ENCODE measurements at places on chromosomes 6 and 20.

DNA sequence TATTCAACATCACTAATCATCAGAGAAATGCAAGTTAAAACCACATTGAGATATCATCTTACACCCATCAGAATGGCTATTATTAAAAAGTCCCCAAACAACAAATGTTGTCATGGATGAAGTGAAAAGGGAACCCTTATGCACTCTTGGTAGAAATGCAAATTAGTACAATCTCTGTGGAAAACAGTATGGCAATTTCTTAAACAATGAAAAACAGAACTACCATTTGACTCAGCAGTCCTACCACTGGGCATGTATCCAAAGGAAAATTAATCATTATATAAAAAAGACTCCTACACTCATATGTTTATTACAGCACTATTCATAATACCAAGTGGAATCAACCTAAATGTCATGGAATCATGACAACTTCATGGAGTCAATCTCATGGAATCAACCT is 611.3 kb upstream of the GJE1 start:
- no peak for DNase-seq

DNA sequence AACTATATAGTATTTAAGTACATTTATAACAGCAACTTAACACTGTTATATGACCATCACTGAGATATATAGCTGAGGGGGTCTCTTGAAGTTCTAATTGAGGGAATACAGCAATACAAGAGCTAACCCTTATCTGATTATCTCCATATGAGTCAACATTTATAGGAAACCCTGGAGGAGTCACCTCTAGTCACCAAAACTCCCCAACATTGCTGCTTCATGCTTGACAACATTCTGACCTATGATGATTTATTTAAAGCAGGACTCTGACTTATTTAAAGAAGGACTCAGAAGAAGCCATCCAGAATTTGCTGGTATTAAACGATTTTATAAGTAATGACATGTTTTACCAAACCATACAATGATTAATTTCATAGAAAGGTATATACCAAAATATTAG is 182.6 kb upstream of the NOX3 start:
- no peak for DNase-seq

DNA sequence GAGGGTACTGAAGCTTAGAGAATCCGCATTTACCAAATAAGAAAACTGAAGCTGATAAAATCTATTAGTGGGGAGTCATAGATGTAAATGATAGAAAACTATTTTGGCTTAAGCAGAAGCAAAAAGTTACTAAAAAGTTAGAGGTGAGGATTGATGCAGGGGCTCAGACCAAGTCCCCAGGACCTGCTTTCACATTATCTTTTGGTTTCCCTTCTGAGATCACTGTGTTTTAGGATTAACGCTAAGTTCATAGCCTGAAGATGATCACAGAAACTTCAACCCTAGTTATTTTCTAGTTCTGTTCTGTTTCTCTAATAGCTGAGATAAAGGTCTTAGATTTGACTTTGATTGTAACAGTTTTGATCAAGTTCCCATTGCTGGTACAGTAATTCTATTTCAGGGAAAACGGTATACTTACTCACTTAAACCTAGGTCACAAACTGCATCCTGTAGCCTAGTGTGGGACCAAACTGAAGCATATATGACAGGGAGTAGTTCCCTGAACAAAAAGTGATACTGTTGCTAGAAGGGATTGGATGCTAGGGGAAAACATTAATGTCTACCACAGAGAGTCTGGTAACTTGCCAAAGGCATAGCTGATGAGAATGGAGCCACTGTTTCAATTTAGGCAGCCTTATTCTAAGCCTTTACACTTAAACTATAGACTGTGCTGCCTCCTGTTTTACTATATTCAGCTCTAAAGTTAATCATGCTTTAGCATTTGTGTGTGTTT is 13.1 kb downstream of the CYB5R4 start:
- DNase-seq, result no peak

- no peak for DNase-seq
Measured at GRCh38 chr6:125814481-125814880, 23.7 kb downstream of the NCOA7 start.

DNA sequence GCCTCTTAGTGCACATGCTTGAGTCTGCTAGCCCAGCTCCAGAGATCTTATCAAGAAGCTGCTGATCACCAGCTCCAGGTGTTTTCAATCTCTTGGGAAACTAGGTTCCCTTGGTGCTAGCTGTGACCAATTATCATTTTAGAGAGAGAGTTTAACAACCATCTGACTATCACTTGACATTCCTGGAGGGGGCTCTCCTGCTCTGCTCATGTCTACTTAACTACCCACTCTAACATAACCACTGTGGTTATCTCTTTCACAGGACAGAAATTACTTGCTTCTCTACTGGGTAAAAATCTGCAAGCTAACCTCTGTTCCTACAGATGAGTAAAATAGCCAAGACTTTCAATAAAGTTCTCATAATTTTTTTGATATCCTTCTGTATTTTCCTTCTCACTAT is 823.4 kb upstream of the GJE1 start:
- DNase-seq, result no peak

DNA sequence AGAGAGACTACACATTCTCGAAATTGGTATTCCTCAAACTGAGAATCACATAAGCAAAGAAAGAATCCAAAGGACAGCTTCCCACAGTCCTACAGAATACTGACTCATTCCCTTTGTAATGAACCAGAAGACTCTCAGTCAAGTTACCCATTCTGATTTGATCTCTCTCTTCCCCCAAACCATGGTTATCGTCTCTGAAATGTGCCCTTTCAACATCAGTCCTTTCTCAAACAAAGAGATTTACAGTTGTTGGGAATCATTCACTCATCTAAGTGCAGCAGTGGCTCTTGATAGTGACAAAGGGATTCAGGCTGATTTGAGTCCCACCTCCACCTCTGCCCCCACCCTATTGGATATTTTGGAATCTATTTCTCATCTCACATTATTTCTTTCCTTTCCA is 15.0 kb upstream of the RSPO3 start:
- DNase-seq, result no peak

GRCh38 chr6:87938287-87938686 is 109.4 kb upstream of the SPACA1 start:
- DNase-seq, result no peak

DNA sequence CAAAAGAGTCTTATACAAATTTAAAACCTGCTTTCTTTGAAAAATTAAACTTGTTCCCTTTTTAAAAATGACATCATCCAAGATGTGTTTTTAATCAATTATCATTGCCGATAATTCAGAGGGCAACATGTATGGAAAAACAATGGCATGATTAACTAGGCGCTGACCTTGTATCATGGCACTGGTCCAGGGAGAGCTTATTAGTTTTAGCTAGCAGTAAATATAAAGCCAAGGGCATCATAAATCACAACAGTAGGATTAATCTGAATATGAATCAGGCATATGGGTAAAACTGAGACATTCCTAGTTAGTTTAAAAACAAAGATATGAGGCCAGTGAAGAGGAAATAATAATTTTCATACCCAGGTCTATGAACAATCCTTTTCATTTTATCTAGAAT is 374.0 kb downstream of the HDGFL1 start:
- DNase-seq, result no peak

DNA sequence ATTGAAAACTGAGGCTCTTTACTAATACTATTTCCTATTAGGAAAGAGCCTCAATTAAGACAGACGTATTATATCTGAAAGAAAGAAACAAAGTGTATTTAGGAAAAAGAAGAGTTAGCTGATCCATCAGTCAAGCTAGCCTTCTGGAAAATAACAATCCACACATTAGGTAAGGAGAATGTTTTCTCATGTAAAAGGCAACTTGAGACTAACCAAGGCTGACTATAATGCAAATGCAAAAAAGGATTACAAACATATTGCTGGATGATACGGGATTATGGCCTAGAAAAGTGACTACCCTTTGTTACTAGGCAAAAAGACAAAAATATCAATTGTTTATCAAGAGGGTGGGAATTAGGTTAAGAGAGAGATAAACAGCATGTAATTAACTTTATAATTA is 176.9 kb downstream of the RFPL4B start:
- no peak for DNase-seq
